ENCODE measurements at places on chromosomes 1 and 21.

DNA sequence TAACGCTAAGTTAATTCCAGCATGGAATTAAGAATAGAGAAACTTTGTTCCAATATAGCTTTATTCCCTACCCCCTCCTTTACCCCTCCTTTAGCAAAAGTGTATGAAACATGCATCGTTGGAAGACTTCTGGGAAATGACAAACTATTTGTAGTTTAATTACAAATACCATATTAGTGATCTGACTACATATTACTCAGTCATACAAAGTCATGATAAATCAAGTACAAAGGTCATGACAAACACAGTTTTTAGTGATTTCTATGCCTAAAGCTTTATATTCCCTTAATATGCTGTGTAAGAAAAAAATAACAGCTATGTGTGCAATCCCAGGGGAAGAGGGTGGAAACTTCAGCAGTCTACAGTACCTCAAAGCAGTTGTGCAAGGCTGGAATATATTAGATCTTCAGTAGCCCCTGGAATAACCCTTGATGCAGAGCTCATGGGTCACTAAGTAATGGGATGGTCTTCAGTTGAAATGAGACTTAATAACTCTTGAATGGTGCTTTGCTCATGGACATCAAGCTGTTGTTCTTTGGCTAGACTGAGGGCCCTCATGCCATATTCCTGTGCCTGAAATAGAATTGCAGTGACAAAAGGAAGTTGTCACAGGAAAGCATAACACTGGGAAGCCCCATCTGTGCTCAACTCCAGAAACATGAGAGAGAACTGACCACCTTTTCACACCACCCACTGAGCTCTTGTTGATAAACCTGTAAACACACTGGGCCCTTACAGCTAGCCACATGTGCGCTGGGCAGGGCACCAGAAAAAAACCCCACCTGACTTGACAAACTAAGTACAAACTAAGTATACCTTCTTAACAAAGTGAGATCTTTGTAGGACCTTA, 25.3 kb downstream of the ZMYND12 start:
- no peak for DNase-seq

- no peak for DNase-seq
Observed at GRCh38 chr1:220966881-220967611, 87.8 kb downstream of the HLX start.

DNA sequence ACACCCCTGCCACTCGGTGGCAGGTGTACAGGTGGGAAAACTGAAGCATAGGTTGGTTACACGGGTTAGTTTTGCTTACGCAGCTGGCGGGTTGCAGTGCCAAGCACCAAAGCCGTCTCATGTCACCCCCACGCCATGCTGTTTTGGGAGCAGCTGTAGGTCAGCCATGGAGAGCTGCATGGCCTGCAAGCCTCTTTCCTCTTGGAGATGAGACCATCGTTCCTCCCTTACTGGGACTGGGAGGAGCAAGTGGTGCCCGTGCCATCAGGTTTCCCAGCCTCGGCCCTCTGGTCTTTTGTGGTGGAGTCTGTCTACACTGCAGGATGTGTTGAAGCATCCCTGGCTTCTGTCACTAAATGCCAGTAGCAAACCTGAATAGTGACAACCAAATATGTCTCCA, 46.9 kb downstream of the AJAP1 start:
- DNase-seq = no peak

DNA sequence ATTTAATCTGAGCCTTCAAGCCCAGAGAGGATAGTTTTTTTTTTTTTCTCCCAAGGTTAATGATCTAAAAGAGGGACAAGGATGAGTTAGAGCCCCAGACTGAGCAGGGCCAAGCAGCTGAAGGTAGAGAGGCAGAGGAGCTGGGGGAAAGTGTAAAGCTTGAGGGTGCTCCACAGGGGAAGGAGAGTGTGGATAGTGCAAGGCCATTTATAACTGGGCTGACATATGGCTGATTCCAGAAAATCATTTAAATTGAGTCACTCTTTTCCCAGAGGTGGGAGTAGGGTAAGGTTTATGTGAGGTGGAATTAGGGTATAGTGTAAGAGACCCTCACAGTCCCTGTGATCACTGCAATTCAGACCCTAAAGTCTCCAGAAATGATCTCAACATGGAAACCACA, 55.8 kb downstream of the BEND5 start:
- DNase-seq = no peak

GRCh38 chr1:166273618-166274017, 106.8 kb upstream of the FAM78B start:
- peak; percentile 1 for DNase-seq

- DNase-seq = no peak
Observed at GRCh38 chr1:154014154-154014907, 23.8 kb downstream of the RPS27 start.

DNA sequence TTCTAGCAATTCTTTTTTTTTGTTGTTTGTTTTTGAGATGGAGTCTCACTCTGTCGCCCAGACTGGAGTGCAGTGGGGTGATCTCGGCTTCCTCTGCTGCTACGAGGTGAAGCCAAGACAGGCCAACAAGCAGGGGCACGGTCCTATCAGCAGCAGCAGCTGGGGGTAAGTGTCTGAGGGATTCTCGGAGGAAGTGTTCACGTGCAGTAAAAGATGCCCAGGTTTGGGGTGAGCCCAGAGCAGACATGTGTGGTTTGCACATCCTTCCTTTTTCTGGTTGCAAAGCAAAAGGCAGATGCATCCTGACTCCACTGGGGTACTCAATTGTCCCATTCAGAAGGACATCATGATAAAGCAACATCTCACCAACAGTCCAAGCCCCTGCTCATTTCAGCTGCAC, 27.7 kb downstream of the PIGP start:
- DNase-seq = no peak

DNA sequence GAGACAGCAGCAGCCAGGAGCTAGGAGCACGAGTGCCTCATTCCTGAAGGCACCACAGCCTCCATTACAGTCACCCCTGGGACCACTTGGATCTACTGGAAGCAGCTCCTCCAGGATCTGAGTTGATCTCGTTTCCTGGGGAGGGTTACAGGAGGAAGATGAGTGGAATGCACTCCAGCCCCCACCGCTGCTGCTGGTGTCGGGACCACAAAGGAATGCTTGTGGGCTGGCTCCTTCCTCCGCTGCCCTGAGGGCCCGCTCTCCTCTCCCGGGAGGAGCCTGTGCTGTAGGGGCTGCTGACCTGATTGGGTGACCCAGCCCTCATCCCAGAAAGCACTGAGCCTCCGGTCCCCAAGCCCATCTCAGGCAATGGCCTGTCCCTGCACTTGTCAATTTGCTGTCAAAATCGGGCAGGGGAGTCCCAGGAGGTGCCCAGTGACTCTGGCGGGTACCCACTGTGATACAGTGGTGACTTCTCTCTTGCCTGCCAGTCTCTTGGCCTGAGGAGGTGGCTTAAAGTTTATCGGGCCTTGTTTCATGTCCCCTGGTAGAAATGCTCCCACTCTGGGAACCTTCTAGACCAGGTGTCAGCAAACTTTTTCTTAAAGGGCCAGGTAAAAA, 23.1 kb downstream of the IL10RB start:
- DNase-seq = no peak
